Brain pericyte (primary cell): ENCODE measurements at places on chromosomes 7 and 10.

DNA sequence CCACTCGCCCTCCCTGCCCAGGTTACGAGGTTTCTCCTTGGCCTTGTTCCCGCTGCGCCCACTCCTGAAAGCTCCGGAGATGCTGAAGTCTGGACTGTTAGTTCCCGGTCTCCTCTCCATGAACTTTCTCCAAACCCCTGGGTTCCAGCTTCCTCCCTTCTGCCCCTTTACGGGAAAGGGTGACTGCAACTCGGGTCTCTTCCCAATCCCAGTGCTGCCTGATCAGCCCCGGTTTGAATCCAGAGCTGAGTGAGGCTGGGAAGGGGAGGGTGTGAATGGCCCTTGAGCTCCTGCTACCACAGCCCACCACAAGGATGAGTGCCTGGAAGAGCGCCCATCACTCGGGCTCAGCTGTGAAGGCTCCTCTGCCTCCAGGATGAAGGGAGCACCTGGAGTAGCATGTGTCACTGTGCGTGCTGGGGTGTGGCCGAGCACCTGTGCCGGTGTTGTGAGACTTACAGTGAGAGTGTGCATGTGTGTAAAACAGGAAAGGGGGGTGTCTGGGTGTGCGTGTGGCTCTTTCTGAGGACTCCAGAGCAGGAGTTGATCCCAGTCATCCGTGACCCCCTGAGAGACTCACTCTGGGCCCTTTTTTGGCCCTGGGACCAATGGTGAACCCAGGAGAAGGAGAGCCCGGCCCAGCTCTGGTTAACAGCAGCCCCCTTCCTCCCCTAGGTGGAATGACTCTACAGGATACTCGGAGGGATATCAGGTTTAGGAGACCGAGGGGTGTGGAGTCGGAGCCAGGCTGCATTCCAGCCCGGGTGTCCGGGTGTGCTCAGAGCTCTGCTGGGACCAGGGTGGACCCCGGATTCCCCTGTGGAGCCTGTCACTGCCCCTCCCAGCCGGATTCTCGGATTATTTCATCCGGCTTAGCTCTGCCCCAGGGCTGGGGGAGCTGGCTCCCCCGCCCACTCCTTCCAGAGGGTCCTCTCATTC is 1.1 kb upstream of the ZNF467 start:
- DNase-seq = no peak

- no peak for DNase-seq
These were observed 28.9 kb downstream of the GUSB start for GRCh38 chr7:65953001-65953720.

DNA sequence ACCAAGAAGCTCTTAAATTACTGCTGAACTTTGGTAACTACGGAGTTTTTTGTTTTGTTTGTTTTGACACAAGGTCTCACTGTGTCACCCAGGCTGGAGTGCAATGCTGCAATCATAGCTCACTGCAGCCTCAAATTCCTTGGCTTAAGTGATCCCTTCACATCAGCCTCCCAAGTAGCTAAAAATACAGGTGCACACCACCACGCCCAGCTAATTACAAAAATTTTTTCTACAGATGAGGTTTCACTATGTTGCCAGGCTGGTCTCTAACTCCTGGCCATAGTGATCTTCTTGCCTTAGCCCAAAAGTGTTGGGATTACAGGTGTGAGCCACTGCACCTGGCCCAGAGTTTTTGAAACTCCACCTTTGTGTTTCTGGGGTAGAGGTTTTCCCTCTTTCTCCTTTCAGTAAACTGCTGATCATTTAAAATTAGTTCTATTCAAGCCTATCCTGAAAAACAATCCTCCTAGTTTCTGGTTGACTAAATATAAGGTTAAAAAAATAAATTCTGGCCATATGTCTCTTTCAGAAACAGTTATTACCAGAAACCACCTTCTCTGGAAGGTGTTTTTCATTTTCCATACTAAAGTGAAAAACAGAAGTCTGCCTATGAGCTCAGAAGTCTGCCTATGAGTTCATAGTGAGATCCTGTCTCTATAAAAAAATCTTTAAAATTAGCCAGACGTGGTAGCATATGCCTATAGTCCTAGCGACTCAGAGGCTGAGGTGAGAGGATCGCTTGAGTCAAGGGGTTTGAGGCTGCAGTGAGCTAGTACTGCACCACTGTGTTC is 63.9 kb downstream of the VOPP1 start:
- DNase-seq = no peak

GRCh38 chr10:78777867-78778266 is 290.9 kb upstream of the ZMIZ1 start:
- no peak for DNase-seq

DNA sequence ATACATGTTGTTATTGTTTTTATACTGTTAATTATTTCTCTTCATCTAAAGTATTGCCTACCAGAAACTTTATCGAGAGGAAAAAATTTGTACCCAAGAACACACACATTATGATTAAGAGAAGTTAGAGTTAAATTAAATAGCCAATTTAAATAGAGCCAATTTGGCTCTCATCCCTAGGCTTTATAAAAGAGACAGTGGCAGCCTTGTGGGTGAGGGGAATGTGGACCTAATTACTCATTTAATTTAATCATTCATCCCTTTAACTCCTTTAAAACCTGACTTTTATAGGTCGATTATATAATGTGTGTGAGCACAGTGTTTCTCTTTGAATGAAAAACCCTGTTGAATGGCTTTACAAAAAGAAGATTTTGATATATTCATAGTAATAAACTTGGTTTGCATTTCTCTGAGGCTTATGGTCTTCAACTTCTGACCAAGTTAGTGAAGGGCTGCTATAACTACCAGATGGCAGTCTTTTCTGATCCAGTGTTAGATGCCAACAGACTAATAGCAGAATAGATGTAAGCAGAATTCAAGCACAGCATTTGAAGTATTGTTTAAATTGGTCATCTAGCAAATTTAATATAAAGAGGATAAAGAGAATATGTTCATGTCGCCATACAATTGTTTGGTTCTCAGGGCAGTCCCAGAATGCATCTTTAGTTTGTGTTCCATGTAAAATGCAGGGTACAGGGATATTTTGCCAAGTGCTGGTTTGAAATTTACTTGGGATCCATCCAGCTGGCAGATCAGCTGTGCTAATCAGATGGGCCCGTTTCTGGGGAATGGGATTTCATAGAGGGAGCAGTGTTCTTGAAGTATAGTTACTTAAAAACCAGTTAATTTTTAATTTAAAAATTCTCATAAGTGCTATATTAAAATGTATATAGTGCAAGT is 25.3 kb downstream of the ADD3 start:
- DNase-seq = no peak

GRCh38 chr10:24469993-24470392 is 253.7 kb downstream of the ARHGAP21 start:
- DNase-seq = no peak

DNA sequence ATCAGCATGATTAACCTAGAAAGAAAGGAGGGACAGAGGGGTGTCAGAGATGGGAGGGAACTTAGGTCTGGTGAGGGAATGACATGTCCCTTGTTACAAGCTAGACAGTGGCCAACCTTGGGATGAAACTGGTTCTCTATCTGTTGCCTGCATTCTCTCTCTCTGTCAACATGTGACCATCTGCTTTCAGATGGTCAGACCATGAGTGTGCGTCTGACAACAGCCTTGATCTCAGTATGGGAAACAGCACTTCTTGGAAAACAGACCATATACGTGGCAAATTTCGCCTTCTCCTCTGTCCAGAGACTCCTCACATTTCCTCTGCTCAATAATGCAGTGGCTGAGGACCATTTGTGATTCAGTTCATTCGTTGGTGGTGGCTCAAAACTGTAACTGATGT is 845.9 kb downstream of the TYW1 start:
- DNase-seq = no peak

DNA sequence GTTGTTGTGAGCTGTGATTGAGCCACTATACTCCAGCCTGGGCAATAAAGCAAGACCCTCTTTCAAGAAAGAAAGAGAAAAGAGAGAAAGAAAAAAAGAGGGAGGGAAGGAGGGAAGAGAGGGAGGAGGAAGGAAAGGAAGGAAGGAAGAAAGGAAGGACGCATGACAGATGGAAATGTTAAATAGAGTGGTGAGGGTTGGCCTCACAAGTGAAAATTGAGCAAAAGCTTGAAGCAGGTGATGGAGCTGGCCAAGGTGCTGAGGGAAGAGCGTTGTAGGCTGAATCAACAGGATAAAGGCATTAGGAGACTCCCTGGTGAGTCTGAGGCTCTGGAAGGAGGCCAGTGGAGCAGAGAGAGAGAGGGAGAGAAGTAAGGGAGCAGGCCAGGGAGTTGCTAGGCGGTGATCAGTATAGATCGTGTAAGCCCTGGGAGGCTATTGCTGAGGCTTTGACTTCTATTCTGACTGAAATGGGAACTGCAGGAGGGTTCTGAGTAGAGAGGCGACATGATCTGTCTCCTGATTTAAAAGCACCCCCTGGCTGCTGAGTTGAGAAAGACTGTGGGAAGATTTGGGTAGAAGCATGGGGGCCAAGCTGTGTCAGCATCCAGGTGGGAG is 26.5 kb upstream of the TMEM248 start:
- no peak for DNase-seq

GRCh38 chr7:22934023-22934422 is 79.9 kb downstream of the HYCC1 start:
- no peak for DNase-seq

DNA sequence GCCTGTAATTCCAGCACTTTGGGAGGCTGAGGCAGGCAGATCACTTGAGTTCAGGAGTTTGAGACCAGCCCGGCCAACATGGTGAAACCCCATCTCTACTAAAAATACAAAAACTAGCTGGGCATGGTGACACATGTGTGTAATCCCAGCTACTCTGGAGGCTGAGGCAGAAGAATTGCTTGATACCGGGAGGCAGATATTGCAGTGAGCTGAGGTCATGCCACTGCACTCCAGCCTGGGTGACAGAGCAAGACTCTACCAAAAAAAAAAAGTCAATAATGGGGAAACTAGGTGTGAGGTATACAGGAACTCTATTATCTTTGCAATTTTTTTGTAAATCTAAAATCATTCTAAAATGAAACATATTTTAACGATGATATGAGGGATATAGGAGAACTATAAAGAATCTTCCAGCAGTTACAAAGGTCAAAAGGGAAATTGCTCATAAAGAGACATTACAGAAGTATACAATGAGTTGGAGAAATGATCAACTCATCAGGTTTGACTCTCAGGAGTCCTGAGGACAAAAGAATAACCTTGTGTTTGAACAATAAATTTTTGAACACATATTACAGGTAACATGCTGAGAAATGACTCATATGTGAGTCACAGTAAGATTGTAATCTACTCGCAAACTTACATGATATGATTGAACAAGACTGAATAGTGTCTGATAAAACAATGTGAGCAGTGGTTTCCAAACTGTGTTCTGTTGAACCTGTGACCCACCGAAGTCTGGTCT is 272.6 kb downstream of the FGFR2 start:
- DNase-seq = no peak

DNA sequence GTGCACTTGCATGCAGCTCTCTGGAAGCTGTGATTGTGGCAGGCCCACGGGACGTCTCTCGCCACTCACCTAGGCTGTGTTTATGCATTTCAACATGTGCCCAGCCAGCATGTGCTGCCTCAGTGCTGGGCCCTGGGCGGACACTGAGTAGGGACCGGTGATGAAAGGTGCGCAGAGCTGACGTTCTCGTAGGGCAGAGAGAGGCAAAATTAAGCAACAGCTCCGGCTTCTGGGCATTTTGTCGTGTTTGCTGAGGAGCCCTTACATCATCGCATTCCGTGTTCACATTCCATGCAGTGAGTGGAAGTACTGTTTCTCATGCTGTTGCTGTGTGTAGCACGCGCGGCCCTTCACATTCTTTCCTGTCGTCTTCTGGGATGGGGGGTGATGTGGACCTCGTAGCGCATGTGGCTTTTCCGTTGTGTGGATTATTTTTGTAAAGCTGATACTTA is 50.5 kb downstream of the PRF1 start:
- DNase-seq = peak; percentile 53

- DNase-seq = no peak
These were observed 774.1 kb upstream of the IGFBP3 start for GRCh38 chr7:46695051-46695708.

DNA sequence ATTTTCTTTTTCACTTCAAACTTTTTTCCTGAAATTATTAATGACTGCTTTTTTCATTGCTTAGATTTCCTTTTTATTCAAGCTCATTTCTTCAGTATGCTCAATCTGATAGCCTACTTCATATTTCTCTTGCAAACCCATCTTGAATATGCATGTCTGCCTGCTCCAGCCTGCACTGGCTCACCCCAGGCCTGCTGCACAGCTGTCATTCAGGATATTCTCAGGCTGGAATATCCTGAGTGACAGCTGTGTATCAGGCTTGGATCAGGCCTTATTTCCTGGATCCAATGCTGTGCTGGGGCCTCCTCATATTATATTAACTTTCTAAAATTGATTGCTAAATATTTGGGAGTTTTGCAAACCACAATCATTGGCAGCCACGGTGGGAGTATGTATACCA is 120.2 kb upstream of the TNS3 start:
- no peak for DNase-seq
